ENCODE measurements at places on chromosomes 1 and 21. TPM values are rescaled to one million over a fixed set of nuclear protein-coding genes. Genes with fewer than 3 reads are reported as not detected.
A peak's percentile ranks its signal among the peaks of the same experiment; 100 is the strongest.

DNA sequence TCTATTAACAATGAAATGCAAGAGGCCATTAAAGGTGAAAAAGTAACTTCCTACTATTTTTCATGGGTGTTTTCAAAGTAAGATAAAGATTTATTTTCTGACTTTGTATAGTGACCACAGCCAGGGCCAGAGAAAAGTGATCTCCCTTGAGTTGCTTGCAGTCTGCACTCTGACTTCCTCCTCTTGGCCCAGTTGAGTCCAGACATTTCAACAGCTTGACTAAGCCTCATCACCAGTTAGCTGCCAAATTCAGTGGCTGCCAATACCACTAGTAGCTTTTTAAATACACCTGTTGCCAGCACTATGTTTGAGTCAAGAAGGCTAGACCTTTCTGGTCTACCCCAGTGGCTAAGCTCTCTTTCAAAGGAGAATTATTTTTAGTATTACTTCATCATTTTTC, 3.7 kb upstream of the NEK7 start:
- no peak for DNase-seq
- no peaks in the 10 kb centered on the region for H3K36me3 ChIP-seq
- H3K4me3 ChIP-seq, result no peak overlapping the region
- H3K27me3 ChIP-seq, result no peaks in the 10 kb centered on the region

DNA sequence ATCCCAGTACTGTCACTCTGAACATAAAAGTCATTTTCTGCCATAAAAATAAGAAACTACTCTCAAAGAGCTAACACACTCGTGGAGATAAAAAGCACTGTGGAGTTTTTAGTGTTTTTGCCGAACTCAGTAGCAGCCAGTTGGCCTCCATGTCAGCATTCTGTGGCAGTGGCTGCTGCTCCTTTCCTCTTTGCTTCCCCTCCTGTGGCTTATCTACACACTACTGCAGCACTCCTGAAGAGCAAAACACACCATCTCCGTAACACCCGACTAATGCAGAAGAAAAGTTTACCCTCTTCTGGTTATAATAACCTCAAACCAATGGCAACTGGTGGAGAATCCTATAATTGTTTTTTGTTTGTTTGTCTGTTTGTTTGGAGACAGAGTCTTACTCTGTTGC, 44.9 kb downstream of the RAB3GAP2 start:
- no peak overlapping the region for H3K4me3 ChIP-seq
- no peak for DNase-seq
- no peak overlapping the region for H3K27ac ChIP-seq
- no peaks in the 10 kb centered on the region for H3K4me1 ChIP-seq

GRCh38 chr1:151820940-151821339, 10.7 kb downstream of the RORC start:
- H3K36me3 ChIP-seq, result no peaks in the 10 kb centered on the region
- no peak overlapping the region for H3K4me3 ChIP-seq
- peaks cover 6% of the 10 kb centered on the region for H3K27me3 ChIP-seq
- DNase-seq, result peak; percentile 27
- no peak overlapping the region for H3K27ac ChIP-seq
- no peaks in the 10 kb centered on the region for H3K4me1 ChIP-seq

UQCRH gene
- total RNA-seq, result 880 TPM

DNA sequence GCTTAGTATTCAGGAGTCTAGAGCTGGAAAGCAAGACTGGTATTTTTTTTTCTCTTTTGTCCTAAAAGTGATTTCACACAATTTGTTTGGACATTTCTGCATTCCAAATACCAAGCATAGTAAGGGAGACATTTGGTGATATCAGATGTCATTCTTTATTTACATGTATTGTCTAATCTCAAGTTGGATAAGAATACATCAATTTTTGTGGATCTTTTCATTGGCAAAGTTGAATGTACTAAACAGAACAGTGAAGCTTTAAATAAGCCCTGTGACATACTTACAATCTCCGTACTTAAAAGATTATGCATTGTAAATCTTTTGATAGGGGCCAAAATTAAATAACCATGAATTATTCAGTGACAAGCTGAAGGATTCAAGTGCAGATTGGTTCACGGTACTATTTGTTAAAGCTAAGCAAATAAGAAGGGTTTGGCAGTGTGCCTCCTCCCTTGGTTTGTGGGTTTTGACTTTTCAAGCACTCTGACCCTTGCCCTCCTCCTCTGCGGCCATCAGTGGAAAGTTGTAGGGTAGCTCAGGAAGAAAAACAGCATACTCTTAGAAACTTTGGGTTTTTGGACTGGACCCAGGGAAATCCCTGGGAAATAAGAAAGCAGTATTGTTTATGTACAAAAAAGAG, 663.7 kb downstream of the ADGRL2 start:
- H3K4me1 ChIP-seq, result peaks cover 42% of the 10 kb centered on the region
- H3K4me3 ChIP-seq, result no peak overlapping the region
- DNase-seq, result peak; percentile 88
- no peaks in the 10 kb centered on the region for H3K36me3 ChIP-seq

TEKT2 gene
- 0.15 TPM for total RNA-seq

DNA sequence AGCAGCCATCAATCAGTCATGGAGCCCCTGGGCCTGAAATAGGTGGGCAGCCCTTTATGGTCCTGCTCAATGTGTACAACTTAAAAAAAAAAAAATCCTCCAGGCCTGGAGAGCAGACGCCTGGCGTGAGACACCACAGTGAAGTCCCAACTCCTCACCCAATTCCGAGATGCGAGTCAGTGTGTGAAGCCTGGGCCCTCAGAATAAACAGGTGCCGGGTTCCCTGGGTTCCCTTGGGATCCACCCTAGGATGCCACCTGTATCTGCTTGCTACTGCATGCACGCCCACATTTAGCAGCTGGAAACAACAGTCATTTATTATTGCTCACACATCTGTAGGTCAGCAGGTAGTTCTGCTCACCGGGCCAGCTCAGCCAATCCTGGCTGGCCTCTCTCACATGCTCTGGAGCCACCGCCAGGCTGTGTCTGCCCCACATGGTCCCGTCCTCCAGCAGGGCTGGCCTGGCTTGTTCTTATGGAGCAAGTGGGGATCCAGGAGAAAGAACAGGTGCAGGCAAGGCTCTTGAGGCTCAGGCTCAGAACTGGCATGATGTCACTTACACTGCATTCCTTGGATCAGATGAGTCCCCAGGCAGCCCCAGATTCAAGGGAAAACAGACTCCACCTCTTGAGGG, 172.7 kb downstream of the NPHP4 start:
- DNase-seq, result no peak
- H3K4me3 ChIP-seq, result no peak overlapping the region
- no peaks in the 10 kb centered on the region for H3K27me3 ChIP-seq
- H3K36me3 ChIP-seq, result no peaks in the 10 kb centered on the region
- H3K4me1 ChIP-seq, result no peaks in the 10 kb centered on the region

DPT gene
- total RNA-seq, result not detected

ST6GALNAC3 gene
- 6.4 TPM for total RNA-seq

DNA sequence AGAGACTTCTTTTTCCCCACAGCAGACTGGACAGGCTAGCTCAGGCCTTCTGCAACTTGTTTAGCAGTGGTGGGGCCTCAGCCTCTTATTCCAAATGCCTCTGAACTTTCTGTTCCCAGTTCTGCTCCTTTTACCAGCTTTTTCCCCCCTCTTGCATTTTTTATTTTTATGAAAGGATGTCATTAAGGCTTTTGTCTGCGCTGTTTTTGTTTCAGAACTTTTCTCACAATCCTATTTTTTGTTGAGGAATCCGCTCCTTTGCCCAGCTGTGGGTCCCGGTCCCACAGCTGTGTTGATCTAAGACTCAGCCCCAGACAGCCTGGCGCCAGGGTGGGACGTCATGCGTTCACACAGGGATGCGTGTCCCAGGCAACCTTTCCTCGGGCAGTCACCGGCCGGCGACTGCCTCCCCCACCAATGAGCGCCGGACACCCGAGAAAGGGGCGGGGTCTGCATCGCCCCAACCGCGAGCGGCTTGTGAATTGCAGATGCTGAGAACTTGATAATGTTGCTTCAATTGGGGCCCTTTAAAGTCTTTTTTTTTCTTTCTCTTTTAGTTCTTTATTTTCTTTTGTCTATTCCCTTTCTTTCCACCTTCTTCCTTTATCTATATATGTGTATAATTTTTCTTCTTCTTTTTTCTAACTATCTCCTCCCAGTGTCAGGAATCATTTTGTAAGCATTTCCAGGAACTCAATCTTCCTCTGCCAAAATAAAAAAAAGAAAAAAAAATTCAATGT, 3.0 kb upstream of the ID3 start:
- peaks cover 45% of the 10 kb centered on the region for H3K4me1 ChIP-seq
- H3K27me3 ChIP-seq, result no peaks in the 10 kb centered on the region

CBR3 gene
- total RNA-seq, result 2.2 TPM

HPCAL4 gene
- total RNA-seq, result 0.53 TPM

DNA sequence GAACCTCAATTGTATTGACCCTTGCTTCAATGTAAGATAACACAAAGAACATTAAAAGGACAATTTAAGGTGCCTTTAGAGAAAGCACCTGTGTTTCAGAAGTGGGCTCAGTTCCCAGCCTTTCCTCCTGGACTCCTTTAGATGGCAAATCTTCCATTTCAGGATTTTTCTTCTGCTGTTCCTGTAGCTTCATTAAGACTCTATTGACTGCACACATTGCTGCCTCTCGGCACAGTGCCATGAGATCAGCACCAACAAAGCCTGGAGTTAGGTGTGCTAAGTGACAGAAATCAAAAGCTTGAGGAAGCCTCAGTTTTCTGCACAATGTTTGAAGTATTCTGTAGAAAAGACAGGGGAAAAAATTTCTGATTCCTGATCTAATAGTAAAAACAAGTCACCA, 40.6 kb downstream of the NVL start:
- H3K27ac ChIP-seq, result no peak overlapping the region
- H3K36me3 ChIP-seq, result peaks cover 87% of the 10 kb centered on the region
- H3K27me3 ChIP-seq, result no peaks in the 10 kb centered on the region
- H3K4me3 ChIP-seq, result no peak overlapping the region
- no peaks in the 10 kb centered on the region for H3K4me1 ChIP-seq

- no peaks in the 10 kb centered on the region for H3K36me3 ChIP-seq
- no peak for DNase-seq
- H3K4me3 ChIP-seq, result no peak overlapping the region
- peak overlapping the region; percentile 88 for H3K27ac ChIP-seq
- no peaks in the 10 kb centered on the region for H3K27me3 ChIP-seq
Measured at GRCh38 chr1:47907177-47907528, 90.0 kb downstream of the TRABD2B start.

GRCh38 chr1:166852918-166853317, 13.6 kb downstream of the POGK start:
- H3K4me3 ChIP-seq, result no peak overlapping the region
- peaks cover 62% of the 10 kb centered on the region for H3K36me3 ChIP-seq
- H3K4me1 ChIP-seq, result peaks cover 2% of the 10 kb centered on the region
- DNase-seq, result no peak

MSH4 gene
- total RNA-seq, result 0.05 TPM

THEM5 gene
- total RNA-seq, result 0.25 TPM

DNA sequence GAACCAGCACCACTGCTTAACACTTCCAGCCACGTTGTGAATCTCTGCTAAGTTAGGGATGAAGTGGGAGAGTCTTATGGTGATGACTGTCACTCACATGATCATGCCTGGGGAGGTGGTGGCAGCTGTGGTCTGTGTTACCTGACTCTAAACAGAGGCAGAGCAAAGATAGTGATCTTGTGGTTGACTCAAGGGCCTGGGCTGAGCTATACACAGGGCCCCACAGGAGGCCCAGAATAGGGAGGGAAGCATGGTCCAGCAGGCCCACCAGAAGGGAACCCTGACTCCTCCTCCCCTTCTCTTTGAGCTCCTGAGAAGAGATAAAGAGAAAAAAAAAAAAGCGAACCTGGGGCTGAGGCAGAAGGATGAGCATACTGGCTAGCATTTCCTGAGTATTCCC, 55.0 kb downstream of the PLXNA2 start:
- DNase-seq, result peak; percentile 76
- H3K27me3 ChIP-seq, result no peaks in the 10 kb centered on the region
- H3K36me3 ChIP-seq, result peaks cover 29% of the 10 kb centered on the region
- no peak overlapping the region for H3K27ac ChIP-seq
- H3K4me1 ChIP-seq, result peaks cover 44% of the 10 kb centered on the region
- H3K4me3 ChIP-seq, result no peak overlapping the region

- H3K4me3 ChIP-seq, result no peak overlapping the region
- peaks cover 8% of the 10 kb centered on the region for H3K4me1 ChIP-seq
- peaks cover 32% of the 10 kb centered on the region for H3K36me3 ChIP-seq
- DNase-seq, result peak; percentile 79
- no peaks in the 10 kb centered on the region for H3K27me3 ChIP-seq
- no peak overlapping the region for H3K27ac ChIP-seq
Measured at GRCh38 chr1:11838349-11839272, 9.0 kb downstream of the NPPA start.

- H3K27ac ChIP-seq, result no peak overlapping the region
- H3K36me3 ChIP-seq, result no peaks in the 10 kb centered on the region
- no peaks in the 10 kb centered on the region for H3K4me1 ChIP-seq
Measured at GRCh38 chr1:218219460-218219859, 65.6 kb upstream of the RRP15 start.

GRCh38 chr1:112165375-112165774, 175.9 kb upstream of the KCND3 start:
- H3K36me3 ChIP-seq, result no peaks in the 10 kb centered on the region
- no peak for DNase-seq
- no peak overlapping the region for H3K4me3 ChIP-seq
- no peak overlapping the region for H3K27ac ChIP-seq

DNA sequence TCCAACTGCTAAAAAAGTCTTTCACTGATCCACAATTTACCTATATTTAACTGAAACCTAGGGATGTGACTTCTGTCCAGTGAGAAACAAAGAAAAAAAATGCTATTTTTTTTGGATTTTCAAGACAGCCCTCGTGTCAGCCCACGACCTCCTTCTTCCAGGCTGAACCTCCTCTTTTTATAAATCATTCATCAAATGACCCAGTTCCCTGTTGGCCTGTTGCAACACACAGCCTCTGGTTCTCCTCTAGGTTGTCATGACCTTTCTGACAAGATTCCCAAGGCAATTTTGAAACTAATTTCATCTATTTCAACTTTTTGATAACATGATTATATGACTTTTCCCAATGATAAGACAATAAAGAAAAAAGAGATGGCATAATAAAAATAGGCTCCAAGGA, 74.6 kb downstream of the PGBD5 start:
- no peak overlapping the region for H3K4me3 ChIP-seq
- H3K27me3 ChIP-seq, result no peaks in the 10 kb centered on the region
- no peaks in the 10 kb centered on the region for H3K4me1 ChIP-seq
- peaks cover 20% of the 10 kb centered on the region for H3K36me3 ChIP-seq
- no peak overlapping the region for H3K27ac ChIP-seq
- DNase-seq, result no peak

DNA sequence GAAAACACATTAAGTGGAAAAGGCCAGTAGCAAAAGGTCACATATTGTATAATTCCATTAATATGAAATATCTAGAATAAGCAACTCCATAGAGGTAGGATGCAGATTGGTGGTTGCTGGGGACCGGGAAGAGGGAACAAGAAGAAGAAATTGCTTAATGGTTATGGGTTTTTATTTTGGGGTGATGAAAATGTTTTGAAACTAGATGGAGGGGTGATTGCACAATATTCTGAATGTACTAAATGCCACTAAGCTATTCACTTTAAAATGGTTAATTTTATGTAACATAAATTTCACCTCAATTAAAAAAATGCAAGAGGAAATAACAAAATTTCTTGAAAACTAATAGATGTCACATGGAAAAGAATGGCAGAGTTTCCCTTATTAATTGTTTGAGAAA, 6.7 kb downstream of the KIAA0040 start:
- H3K4me1 ChIP-seq, result no peaks in the 10 kb centered on the region
- no peaks in the 10 kb centered on the region for H3K36me3 ChIP-seq
- no peak overlapping the region for H3K4me3 ChIP-seq
- no peaks in the 10 kb centered on the region for H3K27me3 ChIP-seq
- no peak for DNase-seq

GRCh38 chr1:169548282-169548681, 38.0 kb downstream of the F5 start:
- no peak overlapping the region for H3K4me3 ChIP-seq
- no peaks in the 10 kb centered on the region for H3K27me3 ChIP-seq
- no peak overlapping the region for H3K27ac ChIP-seq
- DNase-seq, result no peak
- H3K36me3 ChIP-seq, result no peaks in the 10 kb centered on the region
- peaks cover 3% of the 10 kb centered on the region for H3K4me1 ChIP-seq
